Spinal cord (tissue), 10 donors: ENCODE measurements at places on chromosomes 1 and 21. TPM values are rescaled to one million over a fixed set of nuclear protein-coding genes. Genes with fewer than 3 reads are reported as not detected.

DNA sequence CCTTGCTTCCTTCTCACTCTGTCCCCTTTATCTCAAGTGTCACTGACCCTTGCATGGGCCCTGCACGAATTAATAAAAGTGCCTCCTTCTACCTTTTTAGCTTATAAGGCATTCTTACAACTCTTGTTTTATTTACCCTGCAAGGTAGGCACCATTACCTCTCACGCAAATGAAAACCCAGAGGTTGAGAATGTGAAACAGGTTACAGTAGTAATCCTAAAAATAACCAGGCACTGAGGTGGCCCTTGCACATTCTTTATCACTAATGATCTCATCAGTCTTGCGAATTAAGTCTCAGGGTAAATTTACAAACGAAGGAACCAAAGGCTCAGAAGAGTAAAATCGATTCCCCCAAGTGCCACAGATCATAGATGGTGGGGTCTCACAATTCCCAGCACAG, 3.7 kb downstream of the GLIS1 start:
- H3K27me3 ChIP-seq = peaks cover 50% of the 10 kb centered on the region
- peaks cover 21% of the 10 kb centered on the region for H3K4me1 ChIP-seq
- no peak overlapping the region for H3K27ac ChIP-seq
- DNase-seq = no peak

GRCh38 chr1:111961016-111961415, 28.5 kb downstream of the KCND3 start:
- H3K27me3 ChIP-seq = no peaks in the 10 kb centered on the region
- DNase-seq = no peak
- H3K36me3 ChIP-seq = peaks cover 7% of the 10 kb centered on the region
- H3K27ac ChIP-seq = no peak overlapping the region

DNA sequence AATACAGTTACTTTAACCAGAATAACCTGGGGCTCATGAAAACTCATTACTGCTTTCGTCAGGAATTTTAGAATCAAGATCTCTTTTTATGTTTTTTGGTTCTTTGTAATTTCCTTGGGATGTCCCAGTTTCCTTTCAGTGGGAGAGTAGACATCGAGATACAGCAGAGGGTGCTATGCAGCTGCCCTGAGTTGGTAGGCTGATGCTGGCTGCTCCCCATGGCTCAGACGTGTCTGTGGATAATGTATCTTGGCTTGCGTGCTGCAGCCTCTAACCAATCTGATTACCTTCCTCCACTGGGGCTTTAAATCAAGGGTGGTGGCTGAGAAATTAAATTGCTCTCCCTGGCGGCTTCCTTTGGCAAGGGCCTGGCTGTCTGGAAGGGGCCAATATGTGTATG, 253.7 kb downstream of the CACNA1E start:
- peaks cover 2% of the 10 kb centered on the region for H3K4me1 ChIP-seq
- DNase-seq = peak; percentile 19

Gene OR2C3
- polyA plus RNA-seq = 0.51 TPM

GRCh38 chr1:183577897-183578465, 12.3 kb downstream of the NCF2 start:
- no peaks in the 10 kb centered on the region for H3K36me3 ChIP-seq
- H3K4me1 ChIP-seq = peaks cover 19% of the 10 kb centered on the region
- H3K27ac ChIP-seq = no peak overlapping the region
- H3K4me3 ChIP-seq = no peak overlapping the region

DNA sequence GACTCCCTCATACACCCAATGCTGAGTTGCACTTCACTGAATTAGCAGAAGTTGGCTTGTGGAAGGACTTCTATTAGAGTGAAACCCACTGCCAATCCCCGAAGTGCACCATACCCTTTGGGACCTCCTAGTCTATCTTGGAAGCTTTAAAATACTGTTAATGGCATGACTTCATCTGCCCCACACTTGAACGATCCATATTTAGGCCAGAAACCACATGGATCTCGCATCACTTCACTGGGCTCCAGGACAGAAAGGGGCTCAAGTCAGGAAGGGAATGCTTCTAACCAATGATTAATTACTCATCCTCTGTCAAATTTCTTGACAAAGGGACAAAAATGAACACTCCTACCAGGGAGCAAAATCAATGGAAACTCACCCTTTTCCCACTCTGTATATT, 69.1 kb downstream of the BCAR3 start:
- no peak overlapping the region for H3K4me3 ChIP-seq
- peaks cover 54% of the 10 kb centered on the region for H3K4me1 ChIP-seq
- no peak for DNase-seq
- no peak overlapping the region for H3K27ac ChIP-seq
- H3K27me3 ChIP-seq = no peaks in the 10 kb centered on the region

GRCh38 chr1:77891200-77891599, 2.8 kb downstream of the NEXN start:
- H3K27ac ChIP-seq = no peak overlapping the region
- H3K4me1 ChIP-seq = peaks cover 9% of the 10 kb centered on the region
- no peak for DNase-seq
- H3K27me3 ChIP-seq = no peaks in the 10 kb centered on the region
- no peak overlapping the region for H3K4me3 ChIP-seq

Gene DHCR24
- 122 TPM for polyA plus RNA-seq

DNA sequence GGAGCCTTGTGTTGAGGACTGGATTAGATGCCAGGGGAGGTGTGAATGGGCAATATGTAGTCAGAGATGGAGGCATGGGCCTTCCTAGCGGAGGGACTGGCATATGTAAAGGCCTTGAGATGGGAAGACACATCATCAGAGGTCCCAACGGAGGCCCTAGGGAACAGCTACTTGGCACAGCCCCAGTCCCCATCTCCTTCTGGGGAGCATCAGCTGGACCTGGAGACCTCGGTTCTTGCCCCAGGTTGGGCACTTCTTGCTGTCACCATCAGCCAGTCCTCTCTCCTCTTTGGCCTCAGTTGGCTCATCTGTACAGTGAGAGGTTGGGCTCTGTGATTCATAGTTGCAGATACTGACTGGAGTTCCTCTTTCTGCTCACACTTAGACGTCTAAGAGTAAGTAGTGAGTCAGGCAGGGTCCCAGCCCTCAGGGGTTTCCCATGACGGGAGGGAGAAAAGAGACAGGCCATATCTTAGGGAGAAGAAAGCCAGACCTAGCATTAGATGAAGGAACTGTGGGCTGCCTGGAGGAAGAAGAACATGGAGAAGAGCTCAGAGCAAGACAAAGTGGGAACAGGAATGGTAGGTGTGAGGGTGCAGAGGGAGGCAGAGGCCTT, 3.4 kb upstream of the MARCKSL1 start:
- peaks cover 60% of the 10 kb centered on the region for H3K4me1 ChIP-seq
- no peak overlapping the region for H3K4me3 ChIP-seq
- DNase-seq = no peak
- peaks cover 7% of the 10 kb centered on the region for H3K36me3 ChIP-seq
- H3K27ac ChIP-seq = peak overlapping the region; percentile 95

Gene OR6P1
- polyA plus RNA-seq = not detected

DNA sequence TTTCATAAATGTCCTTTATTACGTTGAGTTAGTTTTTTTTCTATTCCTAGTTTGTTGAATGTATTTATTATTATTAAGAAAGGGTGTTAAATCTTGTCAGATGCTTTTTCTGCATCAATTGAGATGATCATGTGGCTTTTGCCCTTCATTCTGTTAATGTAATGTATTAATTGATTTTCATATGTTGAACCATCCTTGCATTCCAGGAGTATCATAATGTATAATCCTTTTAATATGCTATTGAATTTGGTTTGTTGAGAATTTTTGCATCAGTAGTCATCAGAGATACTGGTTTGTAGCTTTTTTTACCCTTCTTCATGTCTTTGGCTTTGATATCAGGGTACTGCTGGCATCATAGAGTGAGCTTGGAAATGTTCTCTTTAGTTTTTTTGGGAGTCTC, 100.0 kb downstream of the POFUT2 start:
- H3K27ac ChIP-seq = no peak overlapping the region
- H3K27me3 ChIP-seq = no peaks in the 10 kb centered on the region
- H3K36me3 ChIP-seq = peaks cover 10% of the 10 kb centered on the region
- no peak for DNase-seq
- no peaks in the 10 kb centered on the region for H3K4me1 ChIP-seq

Gene DFFB
- polyA plus RNA-seq = 15.4 TPM

Gene DCST2
- polyA plus RNA-seq = 1.1 TPM

Gene HLX
- 3.4 TPM for polyA plus RNA-seq

GRCh38 chr1:30830537-30830936, 73.0 kb upstream of the LAPTM5 start:
- H3K27me3 ChIP-seq = no peaks in the 10 kb centered on the region
- H3K4me1 ChIP-seq = peaks cover under 1% of the 10 kb centered on the region
- no peak overlapping the region for H3K27ac ChIP-seq
- DNase-seq = no peak
- no peaks in the 10 kb centered on the region for H3K36me3 ChIP-seq

DNA sequence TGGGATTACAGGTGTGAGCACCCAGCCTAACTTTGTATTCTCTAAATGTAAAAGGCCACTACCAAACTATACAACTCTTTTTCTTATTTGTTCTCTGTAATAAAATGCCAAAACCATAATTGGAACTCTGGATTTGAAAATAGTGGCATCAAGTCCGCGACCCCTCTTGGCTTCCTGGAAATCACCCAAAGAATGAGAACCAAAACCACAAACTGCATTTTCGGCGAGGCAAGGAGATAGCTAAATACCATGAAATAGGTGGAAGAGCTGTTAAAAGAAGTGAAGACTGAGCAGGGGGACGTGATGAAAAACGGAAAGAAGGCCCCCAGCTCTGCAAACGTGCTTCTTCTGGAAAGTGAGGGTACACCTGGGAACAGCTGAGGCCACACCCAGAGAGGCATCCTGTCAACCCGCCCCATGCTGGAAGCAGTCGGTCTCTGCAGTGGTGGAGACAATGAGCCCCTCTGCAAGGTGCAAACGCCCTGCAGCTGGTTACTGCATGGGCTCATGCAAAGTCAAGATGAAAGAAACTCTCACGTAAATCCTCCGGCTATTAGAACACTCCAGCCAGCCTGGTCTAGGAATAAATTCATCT, 22.5 kb downstream of the VPS26C start:
- no peaks in the 10 kb centered on the region for H3K4me1 ChIP-seq
- H3K27me3 ChIP-seq = no peaks in the 10 kb centered on the region

Gene ZMYND12
- 1.7 TPM for polyA plus RNA-seq

- no peaks in the 10 kb centered on the region for H3K27me3 ChIP-seq
- DNase-seq = no peak
- no peak overlapping the region for H3K4me3 ChIP-seq
Measured at GRCh38 chr1:1335283-1335682, 4.2 kb downstream of the TAS1R3 start.

Gene PGLYRP3
- polyA plus RNA-seq = not detected

DNA sequence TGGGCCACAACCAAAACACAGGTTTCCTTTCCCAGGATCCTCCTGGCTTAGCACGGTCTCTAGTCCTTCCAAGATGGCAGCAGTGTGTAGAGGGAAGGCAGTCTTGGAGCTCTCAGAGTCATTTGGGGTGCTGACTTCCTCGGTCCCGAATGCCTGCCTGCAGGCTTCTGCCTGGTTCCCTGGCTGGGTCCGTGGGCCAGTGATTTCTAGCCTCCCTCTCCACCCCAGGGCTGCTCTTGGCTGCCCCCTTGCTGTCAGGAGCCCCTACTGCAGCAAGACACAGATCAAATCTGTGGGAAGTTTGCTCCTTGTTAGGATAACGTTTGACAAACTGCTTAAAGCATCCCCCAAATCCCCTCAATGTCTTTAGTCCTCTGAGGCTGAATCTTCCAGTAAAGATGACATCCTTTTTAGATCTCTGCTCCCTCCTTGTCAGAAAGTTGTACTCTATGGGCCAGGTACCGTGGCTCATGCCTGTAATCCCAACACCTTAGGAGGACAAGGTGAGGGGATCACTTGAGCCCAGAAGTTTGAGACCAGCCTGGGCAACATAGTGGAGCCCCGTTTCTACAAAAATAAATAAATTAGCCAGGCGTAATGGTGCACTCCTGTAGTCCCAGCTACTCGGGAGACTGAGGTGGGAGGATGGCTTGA, 272.5 kb downstream of the RRAGC start:
- H3K27ac ChIP-seq = no peak overlapping the region
- no peak for DNase-seq
- no peak overlapping the region for H3K4me3 ChIP-seq
- H3K36me3 ChIP-seq = no peaks in the 10 kb centered on the region

DNA sequence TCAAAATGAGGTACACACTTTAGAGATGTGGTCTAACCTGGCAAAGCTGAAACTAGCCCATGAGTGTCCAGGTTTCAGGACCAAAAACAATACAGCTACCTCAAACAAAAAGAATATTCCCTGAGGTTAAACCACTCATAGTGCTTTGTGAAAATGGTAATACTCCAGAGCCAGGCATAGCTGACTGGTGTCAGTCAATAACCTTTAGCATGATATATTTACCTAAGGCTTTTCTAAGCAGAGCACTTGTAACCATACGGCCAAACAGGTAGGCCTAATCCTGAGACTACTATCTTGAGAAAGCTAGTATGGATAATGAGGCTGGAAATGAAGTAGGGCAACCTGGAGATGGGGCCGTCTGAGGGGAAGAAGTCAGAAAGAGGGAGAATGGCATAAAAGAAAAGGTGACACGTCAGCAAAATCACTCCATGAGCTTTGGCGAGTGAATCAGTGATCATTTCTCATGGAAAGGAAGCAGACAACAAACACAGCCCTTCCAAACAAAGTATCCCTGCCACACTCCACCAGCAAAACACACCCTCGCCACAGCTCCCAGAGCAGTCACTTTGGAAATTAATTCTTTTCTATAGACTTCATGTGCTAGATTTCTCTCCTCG, 1.7 kb upstream of the LRRC52 start:
- H3K4me3 ChIP-seq = no peak overlapping the region
- no peaks in the 10 kb centered on the region for H3K27me3 ChIP-seq
- peaks cover 10% of the 10 kb centered on the region for H3K4me1 ChIP-seq
- H3K27ac ChIP-seq = no peak overlapping the region

- H3K27ac ChIP-seq = no peak overlapping the region
- no peak for DNase-seq
- no peak overlapping the region for H3K4me3 ChIP-seq
- H3K36me3 ChIP-seq = no peaks in the 10 kb centered on the region
- no peaks in the 10 kb centered on the region for H3K27me3 ChIP-seq
Measured at GRCh38 chr1:244494653-244495052, 33.6 kb downstream of the CATSPERE start.

Gene S100A7
- not detected for polyA plus RNA-seq

Gene ACBD6
- polyA plus RNA-seq = 68.0 TPM

GRCh38 chr1:23083714-23084480, 64.6 kb downstream of the KDM1A start:
- H3K4me1 ChIP-seq = no peaks in the 10 kb centered on the region
- no peak for DNase-seq
- H3K4me3 ChIP-seq = no peak overlapping the region
- H3K27ac ChIP-seq = no peak overlapping the region

Gene NCF2
- 2.8 TPM for polyA plus RNA-seq

- H3K27ac ChIP-seq = no peak overlapping the region
- no peaks in the 10 kb centered on the region for H3K36me3 ChIP-seq
- no peak for DNase-seq
Measured at GRCh38 chr1:198967566-198967965, 328.7 kb downstream of the PTPRC start.

GRCh38 chr21:35395728-35396127, 346.6 kb upstream of the RUNX1 start:
- H3K36me3 ChIP-seq = no peaks in the 10 kb centered on the region
- H3K27me3 ChIP-seq = no peaks in the 10 kb centered on the region
- no peak overlapping the region for H3K27ac ChIP-seq
- no peak for DNase-seq

Gene ATAD3C
- polyA plus RNA-seq = 2.3 TPM
